ENCODE measurements at places on chromosomes 7 and 10.

GRCh38 chr10:71796749-71797405 lies 23.6 kb upstream of the VSIR start:
- no peak for DNase-seq

GRCh38 chr7:123230603-123231002 lies 30.8 kb upstream of the SLC13A1 start:
- no peak for DNase-seq

- DNase-seq, result no peak
Observed at GRCh38 chr10:28281726-28282315, 21.0 kb downstream of the MPP7 start.

GRCh38 chr7:66558201-66558641 lies 70.5 kb upstream of the KCTD7 start:
- DNase-seq, result no peak

DNA sequence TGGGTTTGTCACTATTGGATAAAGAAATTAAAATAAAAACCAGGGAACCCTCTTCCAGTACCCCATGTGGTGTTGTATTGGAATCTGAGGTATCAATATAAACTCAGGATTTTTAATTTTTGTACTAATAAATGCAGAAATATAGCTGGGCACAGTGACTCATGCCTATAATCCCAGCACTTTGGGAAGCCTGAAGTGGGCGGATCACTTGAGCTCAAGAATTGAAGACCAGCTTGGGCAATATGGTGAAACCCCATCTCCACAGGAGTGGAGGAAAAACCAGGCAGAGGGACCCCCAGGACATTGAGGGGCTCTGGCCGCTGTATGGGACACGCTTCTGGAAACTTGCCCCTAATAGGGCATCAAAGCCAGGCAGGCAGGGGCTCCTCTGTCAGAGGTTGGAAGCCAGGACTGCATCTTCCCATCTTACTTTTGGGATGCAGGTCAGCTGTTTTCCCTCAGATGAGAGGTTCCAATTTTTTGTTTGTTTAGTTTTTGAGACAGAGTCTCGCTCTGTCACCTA lies 11.1 kb downstream of the ADIRF start:
- DNase-seq, result no peak

DNA sequence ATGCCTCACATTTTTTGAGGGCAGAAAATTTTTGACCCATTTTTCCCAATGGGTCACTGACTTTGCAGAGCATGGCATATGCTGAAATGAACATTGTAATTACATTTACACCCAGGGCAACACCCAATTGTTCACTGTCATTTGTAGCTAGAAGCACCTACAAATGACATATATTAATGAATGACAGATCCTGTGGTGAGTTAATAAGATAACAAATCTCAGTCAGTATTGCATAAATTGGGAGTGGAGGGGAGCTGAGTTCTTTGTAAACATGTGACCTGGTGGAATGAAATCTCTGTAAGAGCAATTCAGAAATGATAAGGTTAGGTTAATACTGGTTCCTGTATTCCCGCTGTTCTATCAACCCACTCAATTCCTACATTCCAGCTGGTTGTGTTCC lies 255.1 kb upstream of the LRRN3 start:
- no peak for DNase-seq

DNA sequence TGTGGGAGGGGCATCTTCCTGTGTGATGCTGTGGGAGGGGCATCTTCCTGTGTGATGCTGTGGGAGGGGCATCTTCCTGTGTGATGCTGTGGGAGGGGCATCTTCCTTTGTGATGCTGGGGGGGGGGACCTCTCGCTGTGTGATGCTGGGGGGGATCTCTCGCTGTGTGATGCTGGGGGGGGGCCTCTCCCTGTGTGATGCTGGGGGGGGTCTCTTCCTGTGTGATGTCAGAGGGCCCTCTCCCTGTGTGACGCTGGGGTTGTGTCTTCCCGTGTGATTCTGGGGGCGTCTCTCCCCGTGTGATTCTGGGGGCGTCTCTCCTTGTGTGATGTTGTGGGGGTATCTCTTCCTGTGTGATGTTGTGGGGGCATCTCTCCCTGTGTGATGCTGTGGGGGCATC lies 27.9 kb upstream of the DPYSL4 start:
- DNase-seq, result peak; percentile 65

- no peak for DNase-seq
Observed at GRCh38 chr10:8056871-8057331, 2.4 kb downstream of the GATA3 start.

- no peak for DNase-seq
Observed at GRCh38 chr7:94064541-94065191, 60.5 kb upstream of the BET1 start.

- DNase-seq, result no peak
Observed at GRCh38 chr7:158524749-158525635, 62.6 kb downstream of the PTPRN2 start.

- no peak for DNase-seq
Observed at GRCh38 chr7:114527589-114527988, 113.0 kb downstream of the FOXP2 start.

GRCh38 chr10:48983648-48984351 lies 44.2 kb upstream of the LRRC18 start:
- no peak for DNase-seq

DNA sequence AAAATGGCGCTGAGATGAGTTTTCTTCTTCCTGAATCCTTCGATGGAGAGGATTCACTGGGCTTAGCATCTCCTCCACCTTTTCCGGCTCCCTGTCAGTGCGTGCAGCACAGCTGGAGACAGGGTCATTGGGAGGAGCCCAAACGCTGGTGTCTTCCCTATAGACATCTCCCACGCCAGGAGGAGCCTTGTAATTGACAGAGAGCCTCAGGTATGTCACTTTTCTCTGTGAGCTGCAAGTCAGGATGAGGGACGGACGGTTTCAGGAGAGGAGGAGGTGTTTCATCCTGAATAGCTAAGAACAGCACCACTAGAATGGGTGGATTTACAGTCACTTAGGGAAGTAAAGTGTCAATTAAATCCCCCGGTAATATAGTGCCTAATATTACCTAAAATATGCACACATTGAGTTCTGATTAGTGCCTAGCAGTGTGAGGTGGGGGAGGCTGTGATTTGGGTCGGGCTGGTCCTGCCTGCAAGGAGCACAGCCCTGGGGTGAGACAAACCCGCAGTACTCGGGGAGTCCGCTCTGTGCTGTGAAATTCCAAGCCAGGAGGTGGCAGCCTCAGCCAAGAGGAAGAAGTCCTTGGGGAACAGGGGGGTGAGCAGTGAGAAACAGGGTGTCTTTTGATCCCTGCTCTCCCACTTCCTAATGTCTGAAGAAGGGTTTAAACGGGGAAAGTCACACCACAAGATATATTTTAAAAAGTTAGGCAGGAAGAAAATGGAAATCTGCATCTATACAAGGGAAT lies 28.2 kb downstream of the IL15RA start:
- no peak for DNase-seq

GRCh38 chr10:113099431-113100183 lies 149.6 kb downstream of the TCF7L2 start:
- DNase-seq, result no peak

GRCh38 chr10:76089556-76090180 lies 658.2 kb downstream of the LRMDA start:
- DNase-seq, result no peak

DNA sequence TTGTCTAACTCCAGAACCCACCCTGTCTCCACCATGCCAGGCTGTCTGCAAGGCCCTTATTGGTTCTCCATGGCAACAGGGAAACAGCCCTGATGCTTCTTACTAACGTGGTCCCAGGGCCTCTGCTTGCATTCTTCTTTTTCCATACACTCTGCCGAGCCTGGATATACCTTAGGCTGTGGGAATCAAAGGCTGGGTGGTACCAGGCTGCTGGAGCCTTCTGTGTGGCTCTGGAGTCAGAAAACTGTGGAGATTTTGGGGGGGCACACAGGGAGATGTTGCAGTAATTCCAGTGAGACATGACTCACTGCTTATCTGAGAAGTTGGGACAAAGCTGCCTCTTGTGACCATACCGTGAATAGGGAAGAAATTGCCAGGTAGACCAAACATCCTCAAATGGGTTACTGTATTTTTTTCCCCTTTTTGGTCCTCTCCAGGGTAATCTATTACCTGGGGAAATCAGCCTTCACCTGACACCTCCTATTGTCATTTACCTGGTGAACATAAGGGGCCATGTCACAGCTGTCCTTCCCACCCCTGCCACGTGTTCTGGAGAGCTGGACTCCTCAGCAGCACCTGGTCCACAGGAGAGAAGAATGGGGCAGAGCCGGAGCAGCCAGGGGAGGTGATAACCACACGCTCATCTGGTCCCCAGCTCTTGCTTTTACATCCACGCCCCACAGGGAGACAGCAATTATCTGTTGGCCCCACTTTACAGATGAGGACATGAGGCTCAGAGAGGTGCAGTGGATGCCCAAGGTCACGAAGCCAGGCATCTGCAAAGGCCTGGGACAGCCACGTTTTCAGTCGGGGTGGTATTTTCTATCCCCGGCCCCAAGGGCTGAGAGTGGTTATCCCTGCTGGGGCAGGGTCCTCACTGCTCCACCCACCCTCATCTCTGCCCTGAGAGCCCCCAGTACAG lies 4.6 kb downstream of the CHST3 start:
- no peak for DNase-seq

DNA sequence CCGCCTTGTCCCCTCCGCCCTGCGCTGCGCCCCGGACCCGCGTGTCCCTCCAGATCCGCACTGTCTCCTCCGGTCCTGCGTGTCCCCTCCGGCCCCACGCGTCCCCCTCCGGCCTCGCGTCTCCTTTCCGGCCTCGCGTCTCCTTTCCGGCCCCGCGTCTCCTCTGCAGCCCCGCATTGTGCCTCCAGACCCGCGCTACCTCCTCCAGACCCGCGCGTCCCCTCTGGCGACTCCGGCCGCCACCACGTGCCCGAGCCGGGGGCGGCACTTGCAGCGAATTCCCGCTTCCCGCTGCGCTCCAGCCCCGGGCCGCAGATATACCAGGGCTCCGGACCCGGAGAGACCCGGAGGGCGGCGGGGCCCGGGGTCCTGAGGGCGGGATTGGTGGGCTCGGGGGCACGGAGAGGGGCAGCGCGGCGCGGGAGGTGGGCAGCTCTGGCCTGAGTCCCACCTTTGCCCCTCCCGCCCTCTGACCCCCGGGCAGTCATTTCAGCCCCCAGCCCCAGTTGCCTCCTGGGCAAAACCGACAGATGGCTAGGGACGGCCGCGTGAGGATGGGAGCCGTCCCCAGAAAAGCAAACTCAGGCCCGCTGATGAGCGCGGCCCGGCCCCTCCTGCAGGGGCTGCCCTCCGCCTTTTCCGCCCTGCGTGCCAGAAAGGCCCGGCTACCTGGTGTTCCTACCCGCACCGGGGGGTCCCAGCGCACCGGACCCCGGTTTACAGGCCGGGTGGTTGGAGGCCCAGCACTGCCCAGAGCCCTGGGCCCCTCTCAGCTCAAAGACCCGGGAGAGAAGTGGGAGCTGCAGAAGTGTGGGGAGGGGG lies 56.5 kb downstream of the RBM17 start:
- DNase-seq, result no peak

DNA sequence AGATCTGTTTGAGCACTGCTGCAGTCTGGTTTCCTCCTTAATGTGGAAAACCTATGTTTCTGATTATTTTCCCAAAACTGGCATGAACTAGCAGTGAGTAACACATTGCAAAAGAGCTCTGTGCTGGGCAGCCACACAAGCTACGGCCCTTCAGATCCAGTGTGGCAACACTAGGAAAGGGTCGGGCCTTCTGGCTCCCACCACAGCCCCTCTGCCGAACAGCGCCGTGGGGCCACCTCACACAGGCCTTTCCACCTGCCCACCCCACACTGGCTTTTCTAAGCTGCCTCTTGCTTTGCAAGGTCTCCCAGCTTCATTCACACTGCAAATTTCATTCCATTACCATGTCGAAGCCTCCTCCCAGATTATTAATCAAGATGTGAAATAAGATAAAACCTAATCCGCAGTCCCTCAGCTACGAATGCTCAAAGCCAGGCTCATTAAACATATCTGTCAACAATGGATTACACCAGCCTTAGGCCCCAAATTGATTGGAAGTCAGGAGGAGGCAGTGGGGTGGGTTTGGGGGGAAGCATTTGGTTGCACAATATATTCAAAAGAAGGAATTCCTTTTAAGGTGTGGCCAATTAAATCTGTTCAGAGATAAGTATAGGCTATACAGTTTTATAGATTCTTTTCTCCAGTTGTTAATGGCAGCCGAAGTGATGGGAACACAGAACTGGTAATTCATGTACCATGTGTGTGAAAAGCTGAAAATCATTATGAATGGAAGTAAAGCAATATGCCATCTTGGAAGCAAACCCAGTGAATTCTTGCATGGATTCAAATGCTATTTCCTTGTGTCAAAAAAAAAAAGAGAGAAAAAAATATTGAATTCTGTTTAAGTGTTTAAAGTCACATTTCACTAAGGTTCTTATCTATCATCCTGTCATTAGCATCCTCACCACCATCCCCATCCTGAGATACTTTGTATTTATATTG lies 223.7 kb downstream of the MTERF1 start:
- DNase-seq, result no peak

GRCh38 chr7:22660732-22661131 lies 66.3 kb upstream of the IL6 start:
- DNase-seq, result no peak

- DNase-seq, result no peak
Observed at GRCh38 chr7:74470504-74470903, 16.8 kb downstream of the GTF2IRD1 start.

DNA sequence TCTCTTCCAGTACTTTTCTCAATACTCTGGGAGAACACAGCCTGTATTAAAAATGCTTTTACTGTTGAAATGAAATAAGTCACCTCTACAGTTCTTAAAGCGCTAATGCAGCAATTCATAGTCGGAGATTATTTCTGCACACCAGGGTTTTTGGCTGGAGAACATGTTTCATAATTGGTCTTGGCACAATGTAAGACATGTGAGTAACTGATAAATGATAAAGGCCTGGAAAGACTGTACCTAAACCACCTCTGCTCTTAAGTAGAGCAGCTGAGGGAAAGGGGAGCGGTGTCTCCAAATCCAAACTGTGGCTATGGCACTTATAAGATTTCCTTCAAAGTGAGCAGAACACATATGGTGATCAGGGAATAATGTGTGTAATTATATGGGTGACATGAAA lies 390.3 kb upstream of the MBL2 start:
- DNase-seq, result no peak

DNA sequence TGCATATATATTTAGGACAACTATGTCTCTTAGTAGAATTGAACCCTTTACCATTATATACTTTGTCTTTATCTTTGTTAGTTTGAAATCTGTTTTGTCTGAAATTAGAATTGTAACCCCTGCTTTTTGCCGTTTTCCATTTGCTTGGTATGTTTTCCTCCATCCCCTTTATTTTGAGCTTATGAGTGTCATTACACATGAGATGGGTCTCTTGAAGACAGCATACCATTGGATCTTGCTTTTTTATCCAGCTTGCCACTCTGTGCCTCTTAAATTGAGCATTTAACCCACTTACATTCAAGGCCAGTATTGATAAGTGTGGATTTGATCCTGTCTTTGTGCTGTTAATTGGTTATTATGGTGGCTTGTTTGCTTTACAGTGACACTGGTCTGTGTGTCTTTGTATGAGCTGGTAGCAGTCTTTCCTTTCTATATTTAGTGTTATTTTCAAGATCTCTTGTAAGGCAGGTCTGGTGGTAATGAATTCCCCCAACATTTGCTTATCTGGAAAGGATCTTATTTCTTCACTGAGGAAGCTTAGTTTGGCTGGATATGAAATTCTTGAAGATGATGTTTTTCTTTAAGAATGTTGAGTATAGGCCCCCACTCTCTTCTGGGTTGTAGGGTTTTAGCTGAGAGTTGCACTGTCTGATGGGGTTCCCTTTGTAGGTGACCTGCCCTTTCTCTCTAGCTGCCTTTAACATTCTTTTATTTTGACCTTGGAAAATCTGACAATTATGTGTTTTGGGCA lies 149.5 kb downstream of the AHR start:
- DNase-seq, result no peak

- DNase-seq, result no peak
Observed at GRCh38 chr7:16554518-16555236, 28.1 kb downstream of the LRRC72 start.

- DNase-seq, result no peak
Observed at GRCh38 chr7:130943336-130943901, 209.4 kb upstream of the KLF14 start.

Data from T-helper 22 cell (primary cell).